Bronchus fibroblast of lung (primary cell): ENCODE measurements at places on chromosomes 3 and 15. TPM values are rescaled to one million over a fixed set of nuclear protein-coding genes. Genes with fewer than 3 reads are reported as not detected.

The KIF15 gene
- 14.4 and 15.5 TPM in 2 replicates for total RNA-seq

The TUSC7 gene
- total RNA-seq: not detected in 2 replicates

The COPG1 gene
- 223 and 242 TPM in 2 replicates for total RNA-seq

The SAMD7 gene
- not detected in 2 replicates for total RNA-seq

The CA12 gene
- 18.7 and 20.8 TPM in 2 replicates for total RNA-seq

The PLA2G4D gene
- not detected in 2 replicates for total RNA-seq

The GP9 gene
- not detected in 2 replicates for total RNA-seq

The UROC1 gene
- not detected in 2 replicates for total RNA-seq

The IQGAP1 gene
- total RNA-seq: 111 and 122 TPM in 2 replicates

The DZIP1L gene
- 9.2 and 13.6 TPM in 2 replicates for total RNA-seq

The DAZL gene
- total RNA-seq: not detected in 2 replicates

The KLF15 gene
- total RNA-seq: 3.2 and 3.3 TPM in 2 replicates

The GOLGA8M gene
- total RNA-seq: not detected in 2 replicates

The BUB1B gene
- total RNA-seq: 34.8 and 35.5 TPM in 2 replicates

The TRPM1 gene
- total RNA-seq: not detected in 2 replicates

The TIGIT gene
- not detected in 2 replicates for total RNA-seq

The RAB27A gene
- 5.4 and 11.6 TPM in 2 replicates for total RNA-seq

The TAGLN3 gene
- total RNA-seq: 1.0 and 1.5 TPM in 2 replicates

The ITGA11 gene
- total RNA-seq: 0.59 and 1.0 TPM in 2 replicates

The SPATA12 gene
- total RNA-seq: under 0.01 and 0.15 TPM in 2 replicates

The LMLN gene
- total RNA-seq: 1.9 and 4.9 TPM in 2 replicates

The HCLS1 gene
- 0.89 and 1.2 TPM in 2 replicates for total RNA-seq

The C3orf33 gene
- 1.2 and 2.0 TPM in 2 replicates for total RNA-seq

The CACNA2D2 gene
- total RNA-seq: 0.15 and 0.17 TPM in 2 replicates

The INKA1 gene
- total RNA-seq: 2.5 and 3.4 TPM in 2 replicates

The CCDC54 gene
- total RNA-seq: not detected in 2 replicates

The INSYN1 gene
- 0.17 and 0.30 TPM in 2 replicates for total RNA-seq

The RYR3 gene
- not detected in 2 replicates for total RNA-seq

The RAB6B gene
- total RNA-seq: 0.15 and 0.34 TPM in 2 replicates

The BFSP2 gene
- not detected in 2 replicates for total RNA-seq

The MRPS22 gene
- 71.7 and 75.3 TPM in 2 replicates for total RNA-seq
